ENCODE measurements at places on chromosomes 5 and 9.
A peak's percentile ranks its signal among the peaks of the same experiment; 100 is the strongest.

GRCh38 chr5:43161244-43161643 lies 30.8 kb upstream of the NIM1K start:
- no peak for DNase-seq

- no peak for DNase-seq
These were observed 30.6 kb downstream of the GFRA3 start for GRCh38 chr5:138243794-138244193.

- no peak for DNase-seq
These were observed 49.6 kb downstream of the NDST1 start for GRCh38 chr5:150557509-150557872.

DNA sequence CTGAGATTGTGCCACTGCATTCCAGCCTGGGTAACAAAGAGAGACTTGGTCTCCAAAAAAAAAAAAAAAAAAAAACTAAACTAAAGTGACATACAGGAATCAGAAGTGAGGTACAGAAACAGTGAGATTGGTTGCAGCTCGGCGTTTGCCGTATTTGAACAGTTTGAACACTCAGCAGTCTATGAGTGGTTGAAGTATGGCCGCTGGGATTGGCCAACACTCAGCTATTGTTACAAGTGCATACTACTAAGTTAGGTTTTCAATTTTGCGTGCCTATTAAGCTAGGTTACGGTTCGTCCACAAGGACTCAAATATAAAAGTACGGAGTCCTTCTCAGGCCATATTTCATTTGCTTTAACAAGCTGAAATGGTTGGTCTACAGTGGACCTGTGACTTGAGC lies 3.3 kb upstream of the TSC1 start:
- no peak for DNase-seq

GRCh38 chr5:175706499-175706898 lies 48.6 kb downstream of the HRH2 start:
- no peak for DNase-seq

- DNase-seq: no peak
These were observed 5.5 kb upstream of the PSAT1 start for GRCh38 chr9:78291240-78291925.

DNA sequence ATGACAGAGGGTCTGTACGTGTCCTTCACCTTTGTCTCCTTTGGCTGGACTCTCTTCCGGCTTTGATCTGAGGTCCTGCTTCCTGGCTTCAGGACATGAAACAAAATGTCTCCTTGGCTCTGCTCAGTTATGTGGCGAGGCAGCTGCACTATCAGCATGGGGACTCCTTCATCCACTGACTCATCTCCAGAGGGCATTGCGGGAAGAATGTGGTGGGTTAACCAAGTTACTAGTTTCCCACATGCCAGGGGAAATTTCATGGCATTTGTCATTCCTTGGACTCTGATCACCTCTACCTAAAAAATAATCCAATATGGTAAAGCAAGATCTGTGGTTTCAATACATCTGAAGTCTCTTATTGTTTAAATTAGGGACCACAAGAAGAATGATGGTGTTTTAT lies 259.7 kb downstream of the MED10 start:
- no peak for DNase-seq

DNA sequence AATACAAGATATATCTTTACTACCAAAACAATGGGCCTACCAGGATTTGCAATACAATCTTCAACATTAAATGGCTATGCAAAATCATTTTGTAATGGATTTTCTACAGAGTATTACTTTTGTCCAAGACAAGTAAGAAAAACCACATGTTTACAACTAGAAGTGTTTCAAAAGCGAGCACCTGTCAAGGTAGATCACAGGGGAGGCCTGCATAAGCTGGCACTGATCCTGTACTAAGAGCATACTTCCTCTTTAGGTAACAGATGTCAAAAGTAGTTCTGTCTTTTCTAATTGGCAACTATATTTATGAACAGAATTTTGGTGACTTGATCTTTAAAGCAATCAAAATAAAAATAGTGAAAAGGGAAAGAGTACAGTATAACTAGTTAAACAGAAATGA lies 249.0 kb downstream of the MLLT3 start:
- no peak for DNase-seq

DNA sequence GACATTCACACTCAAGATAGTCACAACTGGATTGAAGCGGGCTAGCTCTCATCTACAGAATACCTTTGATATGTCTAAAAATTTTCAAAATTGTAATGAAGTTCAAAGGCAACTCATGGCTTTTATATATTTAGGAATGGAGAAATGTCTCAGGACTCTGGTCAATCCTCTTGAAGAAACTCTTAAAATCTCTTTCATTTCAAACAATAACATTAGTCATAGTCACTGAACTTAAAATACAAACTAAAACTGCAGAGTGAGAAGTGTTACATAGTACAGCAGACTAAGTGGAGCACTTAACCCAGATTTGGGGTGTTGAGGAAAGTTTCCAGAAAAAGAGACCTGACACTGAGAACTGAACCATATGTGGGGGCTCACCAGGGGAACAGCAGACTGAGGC lies 20.7 kb downstream of the FANCC start:
- DNase-seq: peak; percentile 10

DNA sequence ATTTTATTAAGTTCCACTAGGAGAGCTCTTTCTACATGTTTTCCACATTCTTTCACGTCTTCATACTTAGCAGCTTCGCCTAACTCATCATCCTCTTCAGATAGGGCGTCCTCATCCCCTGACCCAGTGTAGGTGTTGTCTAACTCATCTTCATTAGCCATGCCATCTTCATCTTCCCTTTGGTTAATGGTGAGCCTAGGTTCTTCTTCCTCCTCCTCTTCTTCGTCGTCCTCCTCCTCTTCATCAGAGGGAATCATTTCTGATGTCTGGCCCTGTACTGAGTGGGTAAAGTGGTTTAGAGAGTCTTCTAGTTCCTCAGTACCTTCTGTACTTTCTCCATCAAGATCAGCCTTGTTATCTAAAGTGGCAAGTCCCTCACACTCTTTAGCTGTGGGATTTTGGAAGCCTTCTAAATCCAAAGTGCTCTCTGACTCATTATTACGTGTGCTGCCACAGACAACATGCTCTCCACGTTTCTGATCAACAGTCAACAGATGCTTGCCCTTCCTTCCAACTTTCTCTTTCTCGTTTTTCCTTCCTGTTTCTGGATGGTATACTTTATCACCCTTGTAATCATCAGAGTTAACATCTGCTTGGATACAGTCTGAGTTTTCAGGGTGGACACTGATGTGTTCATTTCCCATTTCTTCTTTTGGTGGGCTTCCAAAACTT lies 31.1 kb downstream of the TUT7 start:
- DNase-seq: peak; percentile 87

- peak; percentile 35 for DNase-seq
These were observed at the start of gene GABRB2 for GRCh38 chr5:161546470-161547301. GABRB2 (minus strand) TSS chr5:161546725; CDS start chr5:161546643, 82 bp downstream.

DNA sequence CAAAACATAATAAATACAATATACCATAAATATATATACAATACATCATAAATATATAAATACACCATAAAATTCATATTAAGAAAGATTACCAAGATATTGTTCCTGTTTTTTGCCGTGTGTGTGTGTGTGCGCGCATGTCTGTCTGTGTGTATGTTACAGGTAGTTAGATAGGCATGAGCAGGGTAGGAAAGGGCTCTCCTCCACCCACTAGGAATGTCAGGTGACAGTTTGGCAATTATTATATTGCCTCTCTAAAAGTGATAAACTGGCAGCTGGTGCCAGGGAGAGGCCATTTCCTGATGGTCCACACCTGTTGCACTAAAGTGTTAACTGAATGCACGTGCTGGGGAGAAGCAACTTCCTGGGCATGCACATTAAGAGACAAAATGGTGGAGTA lies 232.8 kb downstream of the ADAMTS6 start:
- no peak for DNase-seq

GRCh38 chr9:121484651-121485446 lies 14.8 kb downstream of the GGTA1 start:
- DNase-seq: no peak

GRCh38 chr9:110777876-110778215 lies 109.3 kb downstream of the MUSK start:
- no peak for DNase-seq

DNA sequence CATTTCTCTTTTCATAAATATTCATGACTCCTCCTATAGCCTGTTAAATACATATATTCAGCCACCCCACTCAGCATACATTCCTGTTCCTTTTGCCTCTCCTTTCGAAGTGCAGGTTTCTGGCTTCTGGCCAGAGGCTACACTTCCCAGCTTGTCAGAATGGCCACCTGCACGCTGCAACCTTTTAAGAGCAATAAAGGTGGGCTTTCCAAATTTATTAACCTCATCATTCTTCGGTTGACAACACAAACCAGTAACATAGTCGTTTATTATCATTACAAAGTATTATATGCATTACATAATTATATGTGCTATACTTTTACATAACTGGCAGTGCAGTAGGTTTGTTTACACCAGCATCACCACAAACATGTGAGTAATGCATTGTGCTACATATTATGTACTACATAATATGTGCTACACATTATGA lies 16.5 kb upstream of the TMEM171 start:
- no peak for DNase-seq

DNA sequence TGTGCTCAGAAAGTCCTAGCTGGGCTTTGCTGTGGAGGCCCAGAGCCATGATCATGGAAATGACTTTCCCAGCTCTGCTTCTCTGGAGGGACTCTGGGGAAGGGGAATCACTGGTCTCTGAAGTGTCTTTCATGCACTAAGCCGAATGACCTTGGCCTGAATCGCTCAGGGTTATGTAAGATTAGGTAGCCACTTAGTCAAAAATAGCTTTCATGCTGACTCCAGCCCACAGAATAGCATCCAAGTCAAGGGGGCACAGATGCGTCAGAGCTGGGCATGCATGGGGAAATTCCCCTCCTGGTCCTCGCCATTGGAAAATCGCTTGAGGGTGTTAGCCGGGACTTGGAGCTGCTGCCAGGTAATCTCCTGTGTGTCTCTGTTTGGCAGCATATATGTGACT lies 36.1 kb upstream of the PPARGC1B start:
- DNase-seq: no peak

DNA sequence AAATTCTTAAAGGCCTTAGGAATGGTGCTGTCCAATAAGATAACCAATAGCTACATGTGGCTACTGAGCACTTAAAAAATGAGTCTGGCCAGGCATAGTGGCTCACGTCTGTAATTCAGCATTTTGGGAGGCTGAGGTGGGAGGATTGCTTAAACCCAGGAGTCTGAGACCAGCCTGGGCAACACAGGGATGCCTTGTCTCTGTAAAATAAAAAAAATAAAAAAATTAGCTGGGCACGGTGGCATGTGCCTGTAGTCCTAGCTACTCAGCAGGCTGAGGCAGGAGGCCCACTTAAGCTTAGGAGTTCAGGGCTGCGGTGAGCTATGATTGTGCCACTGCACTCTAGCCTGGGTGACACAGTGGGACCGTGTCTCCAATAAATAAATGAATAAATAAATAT lies 1.3 kb upstream of the SLC22A5 start:
- DNase-seq: no peak

- peak; percentile 88 for DNase-seq
These were observed 9.9 kb downstream of the PRDM6 start for GRCh38 chr5:123098767-123099513.

DNA sequence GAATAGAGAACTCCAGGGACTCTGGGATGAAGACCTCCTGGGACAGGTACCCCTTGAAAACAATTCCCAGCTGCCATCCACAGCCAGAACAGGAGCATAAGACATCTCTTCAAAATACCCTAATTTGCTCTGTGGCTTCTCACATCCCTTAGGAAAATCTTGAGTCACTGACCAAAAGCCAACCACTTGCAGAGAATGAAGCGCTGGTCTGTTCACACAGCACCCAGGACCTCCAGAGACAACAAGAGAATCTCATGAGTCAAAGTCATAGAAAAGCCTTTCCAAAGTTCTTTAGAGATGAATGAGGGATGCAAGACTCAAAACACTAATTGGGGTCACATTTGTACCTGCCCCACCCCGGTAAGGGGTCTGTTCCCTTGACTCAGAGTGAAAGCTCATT lies 210.6 kb downstream of the SEMA5A start:
- DNase-seq: no peak

- DNase-seq: no peak
These were observed 97.3 kb upstream of the EQTN start for GRCh38 chr9:27394154-27394825.

DNA sequence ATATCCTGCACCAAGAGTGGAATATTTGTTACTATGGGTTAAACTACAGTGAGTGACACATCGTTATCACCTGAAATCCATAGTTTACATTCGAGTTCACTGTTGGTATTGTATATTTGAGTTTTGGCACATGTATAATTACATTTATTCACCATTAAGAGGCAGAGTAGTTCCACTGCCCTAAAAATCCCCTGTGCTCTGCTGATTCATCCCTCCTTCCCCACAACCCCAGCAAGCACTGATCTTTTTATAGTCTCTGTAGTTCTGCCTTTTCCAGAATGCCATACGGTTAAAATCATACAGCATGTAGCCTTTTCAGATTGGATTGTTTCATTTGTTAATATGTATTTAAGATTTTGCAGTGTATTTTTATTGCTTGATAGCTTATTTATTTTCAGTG lies 495.2 kb downstream of the DIRAS2 start:
- no peak for DNase-seq

GRCh38 chr5:135232958-135233357 lies 166.1 kb downstream of the MACROH2A1 start:
- no peak for DNase-seq

DNA sequence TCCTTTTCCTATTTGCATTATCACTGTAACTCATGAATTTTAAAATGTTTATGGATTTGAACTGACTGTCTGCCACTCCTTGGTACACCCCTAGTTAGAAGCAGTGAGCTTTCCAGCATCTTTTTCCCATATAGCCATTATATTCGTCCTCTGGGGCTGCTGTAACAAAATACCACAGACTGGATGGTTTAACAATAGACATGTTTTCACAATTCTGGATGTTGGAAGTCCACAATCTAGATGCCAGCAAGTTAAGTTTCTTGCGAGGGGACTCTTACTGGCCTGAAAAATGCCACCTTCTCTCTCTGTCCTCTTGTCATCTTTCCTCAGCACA lies 530.0 kb downstream of the SEMA5A start:
- DNase-seq: no peak

DNA sequence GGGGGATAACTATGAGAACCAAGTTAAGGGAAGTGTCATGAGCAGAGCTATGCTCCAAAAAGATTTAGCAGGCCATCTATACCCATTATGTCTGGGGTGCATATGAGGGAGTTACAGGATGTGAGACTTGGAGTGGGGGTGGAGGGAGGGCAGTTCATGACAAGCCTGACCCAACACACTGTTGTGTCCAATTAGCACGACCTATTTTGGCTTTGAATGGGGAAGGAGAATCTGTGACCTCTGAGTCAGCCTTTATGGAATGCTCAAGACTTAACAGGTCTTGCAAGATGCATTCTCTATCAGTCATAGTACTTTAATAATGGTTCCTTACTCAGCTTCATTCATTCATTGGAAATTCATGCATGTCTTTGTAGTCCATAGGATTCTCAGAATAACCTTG lies 71.7 kb downstream of the GRIA1 start:
- DNase-seq: peak; percentile 63

GRCh38 chr9:131844745-131845118 lies 104.9 kb upstream of the RAPGEF1 start:
- DNase-seq: no peak

DNA sequence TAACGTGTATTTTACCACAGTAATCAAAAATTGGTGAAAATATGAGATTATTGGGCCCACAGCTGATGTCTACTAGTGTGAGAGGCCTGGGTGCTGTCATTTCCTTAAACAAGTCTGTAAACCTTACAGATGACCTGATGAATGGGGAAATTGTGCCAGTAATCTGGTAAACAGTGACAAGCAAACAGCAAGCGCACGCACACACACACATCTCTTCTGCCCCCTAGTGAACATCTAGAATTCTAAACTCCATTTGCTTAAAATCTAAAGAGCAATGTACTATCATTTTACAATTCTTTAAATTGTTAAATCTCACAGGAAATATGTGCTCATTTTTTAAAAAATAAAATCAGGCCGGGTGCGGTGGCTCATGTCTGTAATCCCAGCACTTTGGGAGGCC lies 7.5 kb upstream of the RAPGEF1 start:
- peak; percentile 75 for DNase-seq

Measured in fibroblast of the aortic adventitia (primary cell).